CD4-positive, alpha-beta T cell treated with Interleukin-4 for 4 hours (primary cell): ENCODE measurements at places on chromosomes 11 and 22.

- DNase-seq: no peak
Observed at GRCh38 chr11:76169473-76169896, 36.8 kb downstream of the WNT11 start.

DNA sequence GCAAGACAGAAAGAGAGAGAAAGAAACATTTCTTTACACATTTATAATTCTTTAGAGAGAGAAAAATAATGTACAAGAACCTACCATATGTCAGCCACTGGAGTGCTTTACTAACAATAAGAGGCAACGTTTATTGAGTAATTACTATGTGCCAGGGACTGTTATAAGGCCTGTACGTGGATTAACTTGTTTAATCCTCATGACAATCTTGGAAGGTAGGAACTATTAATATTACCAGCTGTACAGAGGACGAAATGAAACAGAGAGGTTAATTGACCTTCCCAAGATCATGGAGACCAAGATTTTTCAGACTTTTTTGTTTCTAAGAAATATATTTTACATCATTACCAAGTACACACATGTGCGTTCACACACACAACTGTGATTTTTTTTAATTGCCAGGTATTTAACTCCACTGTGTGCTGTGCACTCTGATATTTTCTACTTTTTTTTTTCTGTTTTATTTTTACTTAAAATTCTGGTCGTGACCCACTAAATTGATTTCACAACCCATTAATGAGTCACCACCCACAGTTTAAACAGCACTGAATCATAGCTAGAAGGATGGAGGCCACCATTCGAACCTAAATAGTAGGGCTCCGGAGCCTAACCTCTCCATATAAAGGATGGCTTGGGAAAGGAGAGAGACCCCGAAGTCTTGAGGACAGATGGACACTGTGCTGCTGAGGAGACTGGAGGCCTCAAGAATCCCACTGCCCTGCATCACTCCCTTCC lies 21.4 kb downstream of the CREB3L1 start:
- no peak for DNase-seq

- no peak for DNase-seq
Observed at GRCh38 chr22:26471522-26471921, 12.1 kb downstream of the HPS4 start.

- peak; percentile 64 for DNase-seq
Observed at GRCh38 chr22:37492428-37493344, 6.5 kb upstream of the MFNG start.

- no peak for DNase-seq
Observed at GRCh38 chr11:44944181-44944852, 6.4 kb downstream of the TP53I11 start.

DNA sequence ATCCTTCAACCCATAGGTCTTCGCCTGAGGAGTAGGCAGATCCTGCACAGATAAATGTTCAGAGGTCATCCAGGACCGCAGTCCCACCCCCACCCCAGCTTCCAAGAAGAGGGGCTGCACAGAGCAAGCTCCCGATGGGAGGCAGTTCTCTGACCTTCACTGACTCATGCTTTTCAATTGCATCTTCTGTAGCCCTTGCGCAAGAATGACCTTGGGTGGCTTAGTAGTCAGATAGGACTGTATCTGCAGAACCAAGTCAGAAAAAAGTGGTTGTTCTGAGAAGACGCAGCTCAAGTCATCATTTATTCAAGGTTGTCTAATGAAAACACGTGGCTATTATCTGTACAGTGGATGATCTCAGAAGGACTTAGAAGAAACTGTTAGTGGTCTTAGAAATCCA lies 16.4 kb upstream of the GRAMD1B start:
- DNase-seq: no peak
